Muscle of leg (tissue), 16 donors: ENCODE measurements at places on chromosomes 4 and X. TPM values are rescaled to one million over a fixed set of nuclear protein-coding genes. Genes with fewer than 3 reads are reported as not detected.

PPEF2 gene
- total RNA-seq = 0.04 TPM

- H3K27me3 ChIP-seq = no peaks in the 10 kb centered on the region
- H3K4me3 ChIP-seq = no peak overlapping the region
- no peaks in the 10 kb centered on the region for H3K36me3 ChIP-seq
- no peak overlapping the region for H3K27ac ChIP-seq
Observed at GRCh38 chr4:72215198-72215597, 183.4 kb downstream of the NPFFR2 start.

DNA sequence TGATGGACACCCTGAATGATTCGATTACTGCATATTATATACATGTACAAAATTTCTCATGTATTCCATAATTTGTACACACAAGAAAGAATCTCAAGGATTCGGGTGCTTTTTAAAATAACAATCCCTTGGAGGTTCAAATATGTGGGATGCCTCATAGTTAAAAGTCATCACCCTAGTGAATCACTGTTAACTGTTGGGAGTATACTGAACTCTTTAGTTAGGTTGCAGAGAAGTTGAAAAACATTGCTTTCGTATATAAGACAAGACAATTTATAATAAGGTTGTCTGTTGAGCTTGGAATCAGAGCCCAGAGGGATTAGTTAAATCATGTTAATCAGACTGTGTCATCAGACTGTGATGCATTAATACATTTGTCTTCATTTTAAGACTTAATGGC is 15.6 kb downstream of the DCK start:
- no peaks in the 10 kb centered on the region for H3K27me3 ChIP-seq
- DNase-seq = no peak
- peaks cover 5% of the 10 kb centered on the region for H3K36me3 ChIP-seq
- no peak overlapping the region for H3K4me3 ChIP-seq
- no peaks in the 10 kb centered on the region for H3K4me1 ChIP-seq

DNA sequence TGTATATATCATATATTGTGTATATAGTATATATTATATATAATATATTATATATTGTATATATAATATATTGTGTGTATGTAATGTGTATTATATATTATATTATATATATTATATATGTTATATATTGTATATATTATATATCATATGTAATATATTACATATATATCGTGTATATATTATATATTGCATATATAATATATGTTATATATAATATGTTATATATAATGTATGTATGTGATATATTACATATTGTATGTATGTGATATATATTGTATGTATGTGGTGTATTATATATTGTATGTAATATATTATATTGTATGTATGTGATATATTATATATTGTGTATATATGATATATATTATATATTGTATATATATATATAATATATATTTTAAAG is 30.5 kb downstream of the RAB40A start:
- peaks cover 4% of the 10 kb centered on the region for H3K27me3 ChIP-seq
- H3K4me3 ChIP-seq = no peak overlapping the region
- no peaks in the 10 kb centered on the region for H3K36me3 ChIP-seq
- no peak overlapping the region for H3K27ac ChIP-seq

GRCh38 chr4:374298-375160 is 36.9 kb downstream of the ZNF141 start:
- H3K36me3 ChIP-seq = peaks cover 14% of the 10 kb centered on the region
- H3K27ac ChIP-seq = no peak overlapping the region
- no peak for DNase-seq
- H3K4me3 ChIP-seq = no peak overlapping the region
- H3K4me1 ChIP-seq = no peaks in the 10 kb centered on the region

DNA sequence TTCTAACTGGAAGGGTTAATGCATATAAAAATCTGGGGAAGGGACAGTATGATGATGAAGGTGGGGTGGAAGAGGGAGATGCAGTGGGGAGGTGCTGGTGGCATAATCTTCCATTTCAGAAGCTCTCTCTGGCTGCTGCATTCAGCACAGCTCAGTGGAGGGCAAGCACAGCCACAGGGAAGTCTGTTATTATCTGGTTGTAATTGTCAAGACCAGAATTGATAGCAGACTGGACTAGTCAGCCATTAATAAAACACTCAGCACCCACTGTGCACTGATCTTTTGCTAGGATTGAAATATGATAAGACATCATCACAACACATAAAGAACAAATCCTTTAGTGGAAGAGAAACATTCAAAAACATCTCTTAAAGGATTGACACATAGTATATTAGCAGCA is 414.2 kb upstream of the LCORL start:
- no peak for DNase-seq
- no peaks in the 10 kb centered on the region for H3K36me3 ChIP-seq
- no peak overlapping the region for H3K27ac ChIP-seq
- no peaks in the 10 kb centered on the region for H3K27me3 ChIP-seq
- H3K4me1 ChIP-seq = no peaks in the 10 kb centered on the region
- H3K4me3 ChIP-seq = no peak overlapping the region

- no peak overlapping the region for H3K4me3 ChIP-seq
- no peak overlapping the region for H3K27ac ChIP-seq
- H3K4me1 ChIP-seq = no peaks in the 10 kb centered on the region
- peaks cover 24% of the 10 kb centered on the region for H3K36me3 ChIP-seq
- no peak for DNase-seq
Observed at GRCh38 chr4:147943159-147943638, 211.3 kb downstream of the ARHGAP10 start.

- no peaks in the 10 kb centered on the region for H3K27me3 ChIP-seq
- H3K4me3 ChIP-seq = no peak overlapping the region
- no peak for DNase-seq
Observed at GRCh38 chrX:70592091-70592490, 147.5 kb downstream of the DLG3 start.
